ENCODE measurements at places on chromosomes 12 and 14.

- DNase-seq = no peak
Observed at GRCh38 chr12:100189636-100190394, 10.8 kb upstream of the ACTR6 start.

GRCh38 chr12:82090165-82090564 is 268.0 kb downstream of the CCDC59 start:
- no peak for DNase-seq

- DNase-seq = no peak
Observed at GRCh38 chr12:123150744-123151456, at the start of gene PITPNM2. Gene PITPNM2, minus strand, starts transcription at chr12:123151090. Its CDS starts 116,500 bp downstream, at chr12:123034590.

DNA sequence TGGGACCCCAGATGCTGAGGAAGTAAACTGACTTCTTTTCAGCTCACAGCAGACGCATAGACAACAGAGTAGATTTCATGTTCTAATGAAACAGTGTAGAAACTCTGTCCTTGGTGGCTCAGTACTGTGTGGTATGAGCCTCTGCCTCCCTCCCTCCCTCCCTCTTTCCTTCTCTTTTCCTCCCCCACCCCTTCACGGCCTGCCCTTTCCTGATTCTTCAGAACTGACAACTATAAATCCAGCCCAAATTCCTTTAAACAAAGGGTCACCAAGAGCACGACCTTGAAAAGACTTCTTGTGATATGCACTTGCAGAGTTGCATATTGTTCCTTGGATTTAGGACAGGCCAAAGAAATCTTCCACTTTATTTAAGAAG is 164.0 kb downstream of the ETV6 start:
- DNase-seq = no peak

DNA sequence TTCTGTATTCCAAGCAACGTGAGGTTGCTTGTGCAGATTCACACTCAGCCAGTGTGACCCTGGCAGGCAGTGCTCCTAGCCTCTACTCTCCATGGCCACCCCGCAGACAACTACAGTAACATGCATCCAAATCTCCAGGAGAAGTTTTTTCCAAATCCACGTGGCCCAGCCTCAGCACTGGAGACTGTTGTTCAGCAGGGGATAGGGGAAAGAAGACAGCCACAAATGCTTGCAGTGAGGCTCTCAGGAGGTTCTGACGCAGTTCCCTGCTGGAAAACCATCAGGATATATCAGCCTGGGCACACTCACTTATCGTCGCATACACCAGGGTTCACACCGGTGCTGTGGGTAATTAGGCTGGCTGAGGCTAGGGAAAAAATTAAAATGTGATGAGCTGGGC is 16.2 kb downstream of the IQSEC3 start:
- DNase-seq = no peak

DNA sequence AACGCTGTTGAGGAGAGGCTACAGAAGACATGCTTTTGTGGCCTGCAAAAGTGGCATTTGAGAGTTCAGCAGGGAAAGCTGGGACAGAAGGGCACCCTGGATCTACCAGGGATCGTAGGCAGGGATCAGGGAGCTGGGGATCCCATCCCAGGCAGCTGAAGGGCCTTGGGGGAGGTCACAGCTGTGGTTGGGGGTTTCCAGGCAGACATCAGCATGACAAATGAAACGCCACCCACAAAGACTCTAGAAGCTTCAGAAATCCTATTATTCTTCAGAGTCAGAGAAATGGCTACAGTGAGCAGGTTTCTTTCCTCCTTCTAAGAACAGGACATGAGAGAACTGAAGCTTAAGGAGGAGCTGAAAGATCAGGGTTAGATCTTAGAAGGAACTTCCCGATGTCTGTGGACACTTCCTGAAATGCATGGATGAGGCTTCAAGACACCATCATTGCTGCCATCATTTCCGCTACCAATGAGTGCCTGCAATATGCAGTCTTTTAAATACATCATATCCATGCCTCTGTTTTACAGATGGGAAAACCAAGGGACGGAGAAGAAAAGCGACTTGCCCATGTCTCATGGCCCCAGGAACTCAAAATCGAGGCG is 104.3 kb downstream of the RBM19 start:
- no peak for DNase-seq

DNA sequence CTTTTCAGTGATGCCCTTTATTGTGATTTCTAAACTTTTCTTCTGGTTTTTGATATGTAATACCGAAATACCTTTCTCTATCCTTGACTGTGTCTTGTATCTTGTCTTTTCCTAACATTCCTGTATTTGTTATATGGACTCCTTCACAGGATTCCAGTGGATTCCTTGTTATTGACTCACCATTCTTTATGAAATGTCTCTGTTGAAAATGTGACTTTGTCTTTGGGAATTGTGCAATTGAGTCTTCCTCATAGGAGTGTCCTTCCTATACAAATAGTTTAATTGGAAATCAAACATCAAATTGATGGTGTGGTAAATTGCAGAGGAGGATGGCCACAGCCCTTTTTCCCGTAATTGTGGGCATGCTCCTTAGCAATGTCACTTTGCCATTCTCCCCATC is 296.6 kb upstream of the KITLG start:
- DNase-seq = no peak

- no peak for DNase-seq
Observed at GRCh38 chr14:93368996-93369712, 22.2 kb downstream of the COX8C start.

DNA sequence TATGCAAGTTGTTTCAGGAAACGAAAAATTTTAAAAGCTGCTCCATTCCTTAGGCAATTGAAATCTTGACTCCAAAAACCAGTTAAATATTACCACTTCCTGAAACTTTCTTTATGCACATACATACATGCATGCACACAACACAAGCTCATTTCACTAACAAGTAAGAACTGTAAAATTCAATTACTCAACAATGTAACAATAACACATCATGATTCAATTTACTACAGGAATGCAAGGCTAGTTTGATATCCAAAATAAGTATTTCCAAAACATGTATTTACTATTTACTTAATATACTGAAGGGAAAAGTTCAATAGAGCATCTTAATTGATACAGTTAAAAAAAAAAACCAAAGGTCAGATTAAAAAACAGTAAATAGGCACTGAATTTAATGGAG is 19.6 kb downstream of the NAP1L1 start:
- DNase-seq = no peak

DNA sequence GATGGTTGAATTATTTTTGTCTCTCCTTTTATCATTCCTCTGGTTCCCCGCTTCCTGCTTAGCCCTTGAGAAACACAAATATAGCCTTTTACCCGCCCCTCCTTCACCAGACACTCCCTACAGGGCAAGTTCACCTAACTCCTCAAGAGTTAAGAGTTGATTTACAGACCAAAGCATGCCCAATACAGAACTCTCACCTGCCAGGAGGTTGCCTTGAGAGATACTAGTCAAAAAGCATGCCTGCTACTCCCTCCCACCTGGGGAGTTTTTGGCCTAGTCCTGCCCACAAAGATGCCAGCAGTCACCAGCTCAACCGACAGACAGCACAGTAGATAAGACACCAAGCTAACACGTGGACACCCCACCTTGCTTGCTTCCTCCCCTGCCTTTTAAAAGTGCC is 11.2 kb downstream of the LGMN start:
- no peak for DNase-seq

DNA sequence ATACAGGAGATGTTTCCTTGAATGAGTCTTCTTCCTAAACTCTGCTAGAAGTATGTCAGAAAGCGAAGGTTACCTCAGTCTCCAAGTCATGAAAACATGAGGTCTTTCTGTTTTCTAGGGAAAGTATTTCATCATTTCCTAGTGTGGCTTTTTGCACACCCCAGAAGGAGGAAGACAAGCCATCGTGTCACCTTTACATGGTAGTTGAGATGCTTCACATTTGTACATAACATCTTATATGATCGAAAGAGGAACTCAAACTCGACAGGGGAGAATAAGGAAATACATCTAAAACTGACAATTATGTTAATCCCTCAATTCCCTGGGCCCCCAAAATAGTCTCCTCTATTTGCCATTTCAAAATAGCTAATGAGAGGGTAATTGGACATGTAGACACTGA is 214.1 kb upstream of the PLEKHG7 start:
- DNase-seq = no peak

DNA sequence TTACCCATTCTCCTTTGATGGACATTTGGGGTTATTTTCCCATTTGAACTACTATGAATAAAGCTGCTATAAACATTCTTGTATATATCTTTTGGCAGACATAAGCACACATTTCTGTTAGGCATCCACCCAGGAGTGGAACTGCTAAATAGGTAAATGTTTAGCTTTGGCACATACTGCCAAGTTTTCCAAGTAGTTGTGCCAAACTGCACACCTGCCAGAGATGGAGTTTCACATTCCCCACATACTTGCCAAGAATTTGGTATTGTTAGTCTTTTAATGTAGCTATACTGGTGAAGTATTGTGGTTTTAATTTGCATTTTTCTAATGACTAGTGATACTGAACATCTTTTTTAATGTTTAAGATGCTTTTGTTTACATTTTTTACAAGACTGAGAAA is 201.0 kb downstream of the GXYLT1 start:
- no peak for DNase-seq

DNA sequence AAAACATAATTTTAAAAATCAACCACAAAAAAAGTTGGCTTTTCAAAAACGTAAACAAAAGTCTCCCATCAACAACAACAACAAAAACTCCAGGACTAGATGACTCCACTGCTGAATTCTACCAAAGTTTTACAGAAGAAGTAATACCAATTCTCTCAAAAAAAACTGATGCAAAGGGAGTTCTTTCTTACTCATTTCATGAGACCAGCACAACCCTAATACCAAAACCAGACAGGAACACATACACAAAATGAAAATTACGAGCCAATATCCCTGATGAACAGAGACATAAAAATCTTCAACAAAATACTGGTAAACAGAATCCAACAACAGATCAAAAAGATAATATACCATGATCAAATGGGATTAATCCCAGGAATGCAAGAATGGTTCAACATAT is 147.3 kb downstream of the BTG1 start:
- no peak for DNase-seq

DNA sequence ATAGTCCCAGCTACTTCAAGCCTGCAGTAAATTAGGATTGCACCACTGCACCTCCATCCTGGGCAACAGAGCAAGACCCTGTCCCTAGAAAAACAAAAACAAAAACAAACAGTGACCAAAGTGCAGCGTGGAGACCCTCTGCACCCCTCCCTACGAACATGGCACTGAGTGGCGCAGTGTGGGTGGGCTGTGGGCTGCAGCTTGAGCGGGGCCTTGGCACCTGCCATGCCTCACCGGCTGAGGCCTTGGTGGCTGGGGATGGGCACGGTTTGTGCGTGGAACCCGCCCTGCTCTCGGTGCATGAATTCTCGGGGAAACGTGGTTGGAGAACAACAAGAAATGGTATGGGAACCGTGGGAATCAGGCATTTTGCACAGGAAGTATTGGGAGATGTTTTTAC is 60.8 kb downstream of the TNFAIP2 start:
- DNase-seq = no peak

- no peak for DNase-seq
Observed at GRCh38 chr12:19867151-19867550, 427.9 kb downstream of the AEBP2 start.

DNA sequence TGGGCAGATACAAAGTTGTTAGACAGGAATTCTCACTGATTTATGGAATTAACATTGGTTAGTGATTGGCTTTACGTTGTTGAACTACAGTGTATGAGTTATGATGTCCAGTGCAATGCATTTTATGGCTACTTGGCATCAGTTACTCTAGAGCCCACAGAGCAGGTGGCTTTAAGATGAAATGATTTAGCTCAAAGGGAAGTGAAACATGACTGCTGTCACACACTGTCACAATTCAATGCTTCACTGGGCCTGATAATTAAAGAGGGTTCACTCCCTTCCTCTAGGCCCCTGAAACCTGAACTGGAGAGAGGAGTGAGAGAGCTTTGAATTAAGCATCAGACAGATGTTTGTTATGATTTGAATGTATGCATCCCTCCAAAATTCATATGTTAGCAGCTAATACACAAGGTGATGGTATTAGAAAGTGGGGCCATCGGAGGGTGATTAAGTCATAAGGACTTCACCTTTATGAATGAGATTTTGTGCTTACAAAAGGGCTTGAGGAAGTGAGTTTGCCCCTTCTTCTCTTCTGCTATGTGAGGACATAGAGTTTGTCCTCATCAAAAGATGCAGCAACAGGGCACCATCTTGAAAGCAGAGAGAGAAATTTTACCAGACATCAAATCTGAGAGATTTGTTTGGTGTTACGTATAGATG is 175.8 kb upstream of the GRIN2B start:
- DNase-seq = no peak

DNA sequence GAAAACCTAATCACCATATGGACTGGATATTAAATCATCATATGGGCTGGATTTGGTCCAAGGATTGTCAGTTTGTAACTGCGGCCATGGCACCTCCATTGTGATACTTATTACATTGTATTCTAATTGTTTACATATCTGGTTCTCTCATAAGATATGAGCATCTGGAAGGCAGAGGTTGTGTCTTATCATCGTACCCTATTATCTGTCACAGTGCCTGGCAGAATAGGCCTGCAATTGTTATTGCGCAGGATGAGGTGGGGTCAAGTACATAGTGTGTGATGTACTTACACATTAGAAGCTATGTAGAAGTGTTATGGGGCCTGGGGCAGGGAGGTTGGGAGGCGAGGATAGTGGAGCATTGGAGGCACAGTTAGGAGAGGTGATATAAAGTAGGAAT is 4.7 kb downstream of the IFT43 start:
- DNase-seq = no peak

DNA sequence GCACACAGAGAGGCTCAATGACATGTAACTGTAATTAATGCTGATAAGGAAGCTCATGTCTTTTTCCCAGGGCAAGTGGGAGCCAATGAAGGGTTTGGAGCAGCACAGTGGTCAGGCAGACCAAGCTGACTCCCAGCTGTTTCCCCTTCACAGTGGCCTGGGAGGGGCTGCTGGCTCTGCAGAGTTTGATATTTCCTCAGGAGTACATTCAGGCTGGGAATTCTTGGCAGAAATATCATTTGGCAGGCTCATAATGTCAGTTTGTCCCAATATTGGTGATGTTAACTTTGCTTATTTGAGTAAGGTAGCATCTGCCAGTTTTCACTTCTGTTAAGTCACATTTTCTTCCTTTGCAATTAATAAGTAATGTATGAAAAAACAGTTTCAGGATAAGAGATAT is 247.0 kb downstream of the EMP1 start:
- no peak for DNase-seq

GRCh38 chr12:62215506-62215905 is 44.7 kb upstream of the USP15 start:
- DNase-seq = no peak

Measured in NCI-H1694 treated with DMSO at 0.1 percent for 48 hours (cell line).